ENCODE measurements at places on chromosomes 1 and 21.

DNA sequence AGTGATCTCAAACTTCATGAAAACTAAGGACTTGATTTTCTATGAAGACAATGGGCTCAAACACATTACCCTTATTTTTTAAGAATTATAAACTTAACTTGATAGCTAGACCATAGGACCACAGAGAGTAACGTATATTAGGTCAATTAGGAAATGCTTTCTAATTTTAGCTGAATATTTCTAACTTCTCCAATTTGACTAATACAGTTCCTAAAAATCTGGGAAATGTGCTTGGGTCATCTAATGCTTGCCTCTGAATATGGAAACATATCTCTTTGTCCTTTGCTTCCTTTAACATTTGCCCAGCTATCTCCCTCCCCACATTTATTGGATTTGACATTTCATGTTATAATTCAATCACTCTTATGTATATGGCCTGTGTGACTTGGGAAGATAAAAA, 141.4 kb downstream of the LHX8 start:
- DNase-seq = no peak

- no peak for DNase-seq
These were observed 1.7 kb upstream of the PDE9A start for GRCh38 chr21:42651515-42652401.

GRCh38 chr21:37793660-37794059, 122.6 kb downstream of the KCNJ6 start:
- DNase-seq = no peak

DNA sequence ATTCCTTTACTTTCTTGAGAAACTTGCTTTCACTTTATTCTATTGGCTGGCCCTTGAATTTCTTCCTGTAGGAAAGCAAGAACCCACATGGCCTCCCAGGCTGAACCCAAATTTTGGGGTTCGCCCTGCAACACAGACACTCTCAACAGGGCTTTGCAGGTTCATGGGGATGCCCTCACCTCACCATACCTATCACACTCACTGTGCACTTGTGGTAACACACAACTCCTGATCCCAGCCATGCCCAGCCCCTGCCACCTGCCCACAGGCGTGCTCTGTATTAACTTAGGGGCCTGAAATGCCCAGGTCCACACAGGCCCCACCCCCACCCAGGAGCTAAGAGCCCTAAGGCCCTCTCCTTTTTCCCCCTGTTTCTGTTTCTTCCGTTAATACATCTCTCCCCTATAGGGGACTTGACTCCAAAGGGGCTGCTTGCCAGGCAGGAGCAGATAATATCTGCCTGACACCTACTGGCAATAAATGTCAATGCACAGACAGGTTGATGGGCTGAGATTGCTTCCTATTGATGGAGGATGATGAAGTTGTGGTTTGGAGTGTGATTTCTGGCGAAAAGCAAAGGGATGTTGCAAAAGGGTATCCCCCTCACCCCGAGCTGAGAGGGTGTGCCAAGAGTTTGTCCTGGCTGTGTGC, 171.5 kb downstream of the AJAP1 start:
- no peak for DNase-seq

DNA sequence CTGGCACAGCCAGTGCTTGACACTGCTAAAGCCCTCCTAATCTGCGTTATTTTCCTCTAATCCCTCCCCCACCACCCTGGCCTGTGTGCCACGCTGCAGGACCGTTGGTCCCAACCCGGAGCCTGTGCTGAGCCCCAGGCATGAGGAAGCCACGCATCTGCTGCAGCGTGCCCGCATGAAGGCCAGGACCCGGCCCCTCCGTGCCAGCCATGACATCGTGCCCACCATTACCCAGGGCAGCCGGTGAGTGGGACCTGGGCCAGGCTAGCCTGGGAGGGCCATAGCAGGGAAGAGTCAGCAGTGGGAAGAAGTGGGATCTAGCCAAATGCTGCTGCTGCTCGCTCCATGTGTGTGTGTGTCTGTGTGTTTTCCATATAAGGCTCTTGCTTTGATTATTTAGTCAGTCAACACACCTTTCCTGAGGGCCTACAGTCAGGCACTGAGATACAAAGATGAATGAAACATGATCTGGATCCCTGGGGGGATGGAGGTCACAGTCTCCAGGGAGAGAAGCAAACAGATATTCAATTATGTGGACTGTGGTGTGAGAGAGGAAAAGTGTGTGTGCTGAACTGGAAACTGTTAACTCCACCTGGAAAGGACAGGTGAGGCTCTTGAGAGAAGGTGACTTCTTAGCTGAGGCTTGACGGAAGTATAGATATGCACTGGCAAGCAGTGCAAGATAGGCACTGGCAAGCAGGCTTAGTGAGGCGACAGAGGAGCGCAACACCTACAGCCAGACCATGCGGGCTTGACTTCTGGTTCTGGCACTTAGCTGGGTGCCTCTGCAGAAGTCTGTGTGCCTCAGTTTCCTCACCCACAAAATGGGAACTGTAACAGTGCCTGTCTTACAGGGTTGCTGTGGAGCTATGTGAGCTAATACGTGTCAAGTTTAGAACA, 15.9 kb downstream of the KIAA1614 start:
- no peak for DNase-seq

DNA sequence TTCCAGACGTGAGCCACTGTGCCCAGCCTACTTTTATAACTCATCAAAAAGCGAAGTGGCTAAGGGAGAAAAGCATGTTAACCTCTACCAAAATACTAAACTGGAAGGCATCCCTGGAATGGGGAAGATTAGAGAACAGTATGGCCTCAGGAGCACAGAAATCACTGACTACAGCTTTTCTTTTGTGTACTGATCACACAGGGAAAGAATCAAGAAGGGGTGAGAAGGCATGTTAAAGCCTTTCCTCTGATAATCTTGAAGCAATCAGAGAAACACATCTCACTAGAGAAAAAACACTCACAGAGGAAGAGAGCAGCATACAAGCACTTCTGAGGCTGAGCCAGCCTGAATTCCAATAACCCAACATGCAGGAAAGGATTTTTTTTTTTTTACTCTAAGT, 10.7 kb downstream of the PCAT6 start:
- no peak for DNase-seq

GRCh38 chr21:37207441-37208009, 59.6 kb downstream of the VPS26C start:
- no peak for DNase-seq

GRCh38 chr1:205054013-205054412, 11.0 kb downstream of the CNTN2 start:
- no peak for DNase-seq

DNA sequence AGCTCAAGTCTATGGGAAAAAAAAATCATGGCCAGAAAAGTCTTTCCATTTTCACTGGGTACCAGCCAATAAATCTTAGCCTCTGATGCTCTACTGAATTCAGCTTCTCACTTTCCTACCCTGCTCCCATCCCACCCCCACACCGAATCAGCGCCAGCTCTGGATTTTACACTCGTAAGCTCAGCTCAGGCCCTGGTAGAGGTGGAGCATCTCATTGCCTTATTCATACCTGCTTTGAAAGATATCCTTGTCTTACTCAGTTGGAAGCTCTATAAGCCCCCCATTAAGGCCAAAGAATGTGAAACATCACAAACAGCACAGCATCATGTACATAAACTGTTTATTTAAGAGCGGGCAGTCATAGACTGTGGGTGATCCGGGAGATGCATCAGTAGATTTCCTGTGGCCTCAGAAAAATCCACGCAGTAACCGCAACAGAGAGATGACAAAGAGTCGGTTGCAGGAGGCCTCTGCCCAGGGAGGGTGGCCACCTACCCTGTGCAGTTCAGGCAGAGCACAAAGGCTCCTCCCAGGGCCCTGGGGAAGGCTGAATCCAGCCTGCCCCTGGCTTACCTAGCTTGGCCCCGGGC, 36.4 kb upstream of the ETS2 start:
- DNase-seq = no peak

DNA sequence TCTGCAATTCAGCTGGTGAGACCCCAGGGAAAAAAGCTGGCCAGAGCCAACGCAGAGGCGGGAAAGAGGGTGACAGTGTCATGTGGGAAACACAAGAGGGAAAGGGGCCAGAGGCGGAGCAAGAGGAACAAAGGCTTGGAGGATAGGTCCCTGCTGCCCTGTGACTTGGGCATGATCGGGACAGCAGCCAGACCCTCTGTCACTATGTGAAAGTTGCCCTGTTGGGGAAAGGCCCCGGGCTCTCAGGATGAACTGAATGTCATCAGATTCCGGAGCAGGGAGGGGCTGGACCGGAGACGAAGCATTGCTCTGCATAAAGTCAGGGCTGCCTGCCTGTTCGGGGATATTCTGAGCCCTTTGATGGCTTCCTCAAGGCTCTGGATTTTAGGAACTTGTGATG, 5.7 kb upstream of the ELF3 start:
- no peak for DNase-seq

DNA sequence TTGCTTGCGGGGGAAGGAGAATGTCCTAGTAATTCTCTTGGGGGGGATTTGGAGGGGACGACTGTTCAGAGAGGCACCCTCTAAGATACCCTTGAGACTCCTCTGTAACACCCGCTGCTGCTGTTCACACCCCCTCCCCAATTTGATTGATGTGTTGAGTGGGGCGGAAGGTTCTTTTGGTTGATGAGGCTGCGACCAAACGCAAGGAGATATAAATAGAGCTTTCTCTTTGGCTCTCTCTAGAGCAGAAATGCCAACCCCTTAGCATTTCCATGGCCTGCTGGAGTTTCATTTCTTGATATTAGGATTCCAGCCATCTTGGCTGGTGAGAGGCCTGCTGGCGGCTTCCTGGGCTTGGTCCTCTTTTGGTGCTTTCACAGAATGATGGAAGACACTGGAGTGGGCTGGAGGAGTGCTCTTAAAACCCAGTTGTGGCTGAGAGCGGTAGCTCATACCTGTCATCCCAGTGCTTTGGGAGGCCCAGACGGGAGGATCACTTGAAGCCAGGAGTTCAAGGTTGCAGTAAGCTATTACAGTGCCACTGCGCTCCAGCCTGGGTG, 2.0 kb downstream of the PIK3CD start:
- no peak for DNase-seq

DNA sequence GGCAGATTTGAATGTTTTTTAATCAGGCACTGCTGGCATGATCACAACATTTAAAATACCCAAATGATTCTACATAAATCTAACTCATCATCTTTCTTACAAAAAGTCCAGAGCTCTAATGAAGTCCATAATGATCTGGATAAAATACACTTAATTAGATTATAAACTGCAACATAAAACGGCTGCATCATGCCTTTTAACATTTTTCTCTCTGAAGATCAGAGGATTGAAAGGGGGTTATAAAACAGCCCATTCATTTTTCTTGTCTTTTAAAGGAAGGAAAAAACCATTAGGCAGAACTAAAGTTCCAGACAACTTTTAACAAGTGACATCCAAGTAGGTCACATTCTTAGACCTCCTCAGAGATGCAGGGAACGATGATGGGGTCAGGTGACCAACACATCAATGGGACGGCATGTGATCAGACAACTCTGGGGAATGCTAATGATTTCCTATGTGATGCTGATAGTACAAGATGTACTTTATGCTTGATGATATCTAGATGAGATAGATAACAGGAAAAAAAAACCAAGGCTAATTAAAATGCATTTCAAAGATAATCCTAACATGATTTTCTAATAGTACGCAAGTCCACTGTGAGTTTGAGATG, 455.1 kb downstream of the SMYD3 start:
- DNase-seq = no peak

Data from stimulated activated CD8-positive, alpha-beta memory T cell treated with anti-CD3 and anti-CD28 coated beads, Interleukin-4, amount 100 ng/mL, for 1 hour (primary cell).